ENCODE measurements at places on chromosomes 5 and 9.
A peak's percentile ranks its signal among the peaks of the same experiment; 100 is the strongest.

GRCh38 chr5:140042643-140043507, at the start of gene NRG2:
Gene NRG2, minus strand, starts transcription at chr5:140043299.
- DNase-seq: peak; percentile 87

DNA sequence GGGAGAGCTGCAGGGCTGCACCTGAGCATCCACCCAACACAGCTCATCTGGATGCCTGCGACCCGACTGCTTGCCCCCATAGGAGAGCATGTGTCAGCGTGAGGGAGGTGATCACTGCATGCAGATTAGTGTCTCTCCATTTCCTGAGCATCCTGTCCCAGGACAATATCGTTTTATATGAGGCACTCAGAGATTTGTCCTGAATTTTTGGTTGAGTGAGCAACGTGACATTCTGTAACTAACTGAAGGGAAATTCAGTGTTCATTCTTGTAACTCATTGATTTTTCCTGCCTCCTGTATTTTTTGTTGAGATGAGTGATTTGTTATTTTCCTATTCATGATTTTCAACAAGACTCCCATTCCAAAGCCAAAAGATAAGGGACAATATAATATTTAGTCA, 20.7 kb upstream of the ANKRD34B start:
- no peak for DNase-seq

DNA sequence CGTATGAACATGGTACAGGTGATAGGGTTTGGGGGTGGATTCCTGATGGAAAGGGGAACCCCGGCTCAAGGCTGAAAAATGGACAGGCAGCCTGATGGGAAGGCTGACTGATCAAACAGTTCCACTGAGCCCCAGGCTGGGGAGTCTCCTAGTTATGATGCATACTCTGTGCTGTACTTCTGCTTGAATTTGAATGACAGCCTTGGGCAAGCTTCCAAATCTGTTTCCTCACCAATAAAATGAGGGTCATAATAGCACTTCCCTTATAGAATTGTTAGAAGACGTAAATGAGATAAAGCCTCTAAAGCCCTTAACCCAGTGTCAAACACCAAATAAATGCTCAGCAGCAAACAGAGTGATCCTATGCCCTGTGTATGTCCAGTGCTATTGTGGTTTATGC, 478.5 kb upstream of the DMAC1 start:
- no peak for DNase-seq

- no peak for DNase-seq
These were observed 13.4 kb downstream of the ELOVL7 start for GRCh38 chr5:60830581-60831127.

DNA sequence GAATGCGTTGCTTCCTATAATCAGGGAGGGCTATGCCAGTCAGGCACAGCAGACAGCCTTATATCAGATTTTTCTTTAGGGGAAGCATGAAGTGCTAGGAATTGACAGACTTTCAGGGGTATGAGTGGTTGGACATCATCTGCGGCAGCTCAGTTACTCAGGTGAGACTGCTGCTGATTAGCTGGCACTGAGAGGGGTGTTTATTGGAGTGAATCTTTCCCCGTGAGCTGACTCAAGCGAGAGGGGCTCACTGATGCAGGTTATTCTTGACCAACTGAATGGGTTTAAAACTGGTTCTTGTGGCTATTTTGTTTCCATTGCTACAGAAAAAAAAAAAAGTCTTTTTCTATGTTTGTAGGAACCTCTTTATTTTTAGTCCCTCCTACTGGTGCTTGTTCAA, 46.2 kb upstream of the TNPO1 start:
- no peak for DNase-seq

- no peak for DNase-seq
These were observed 4.5 kb downstream of the ABCA2 start for GRCh38 chr9:137023583-137023991.

GRCh38 chr5:14896131-14896530, 24.6 kb upstream of the ANKH start:
- DNase-seq: no peak

GRCh38 chr9:131697097-131697496, 42.8 kb downstream of the RAPGEF1 start:
- no peak for DNase-seq

GRCh38 chr5:168359820-168360460, 68.5 kb downstream of the WWC1 start:
- no peak for DNase-seq

DNA sequence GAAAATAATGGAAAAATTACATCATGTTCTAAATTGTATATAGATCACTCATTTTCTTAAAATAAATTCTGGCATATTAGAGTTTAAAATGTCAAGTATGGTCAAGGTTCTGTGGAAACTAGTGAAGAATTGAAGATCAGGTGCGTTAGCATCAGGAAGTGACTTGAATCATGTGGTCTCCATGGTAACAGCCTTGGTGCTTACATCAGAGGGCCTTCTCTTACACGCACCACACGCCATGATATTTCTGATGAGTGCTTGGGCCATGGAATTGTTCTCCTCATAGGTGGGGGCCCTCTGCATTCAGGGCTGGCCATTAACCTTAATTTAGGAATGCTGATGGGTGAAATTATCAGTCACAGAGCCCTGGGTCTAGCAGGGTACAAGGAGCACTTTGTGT, 288.1 kb upstream of the EFNA5 start:
- no peak for DNase-seq

DNA sequence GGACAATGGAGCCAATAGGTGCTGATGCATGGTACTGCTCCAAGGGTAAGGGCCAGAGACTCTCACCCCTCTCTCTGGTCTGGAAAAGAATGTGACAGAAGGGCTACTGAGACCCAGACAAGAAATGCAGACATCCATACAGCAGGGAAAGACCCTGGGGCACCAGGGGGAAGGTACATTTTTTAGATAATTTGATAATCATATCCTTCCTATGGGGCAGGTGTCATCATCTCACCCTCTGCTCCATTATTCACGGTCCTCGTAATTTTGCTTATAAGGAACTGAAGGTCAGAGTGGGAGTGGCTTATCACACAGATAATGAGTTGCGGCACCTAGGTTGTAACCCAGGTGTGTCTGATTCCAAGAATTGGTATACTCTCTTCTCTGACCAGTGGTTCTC, 90.0 kb downstream of the TRIM32 start:
- no peak for DNase-seq

- DNase-seq: peak; percentile 95
These were observed 49.2 kb downstream of the USP20 start for GRCh38 chr9:129884220-129885017.

GRCh38 chr5:104186100-104186499, 623.5 kb upstream of the NUDT12 start:
- no peak for DNase-seq

GRCh38 chr5:59449905-59450644, 443.5 kb downstream of the PDE4D start:
- no peak for DNase-seq

- DNase-seq: no peak
These were observed 254.1 kb downstream of the CDH18 start for GRCh38 chr5:19733612-19734495.

DNA sequence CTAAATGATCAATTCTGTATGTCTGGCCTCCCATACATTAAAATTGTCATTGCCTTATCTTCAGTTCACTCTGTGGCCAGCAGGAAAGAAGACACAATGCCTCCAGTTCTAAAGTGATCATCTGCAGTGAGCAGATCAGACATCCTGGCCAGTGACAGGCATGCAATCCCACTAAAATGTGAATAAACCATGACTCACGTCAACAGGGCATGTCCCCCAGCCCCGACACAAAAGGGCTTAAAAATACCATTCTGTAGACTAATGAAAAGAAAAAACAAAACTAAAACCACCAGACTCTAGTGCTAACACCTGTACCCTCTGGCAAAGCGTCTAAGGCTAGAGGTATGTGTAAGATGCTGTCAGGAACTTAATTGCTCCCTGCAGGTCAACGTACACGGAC, 38.5 kb downstream of the DDX31 start:
- peak; percentile 34 for DNase-seq

DNA sequence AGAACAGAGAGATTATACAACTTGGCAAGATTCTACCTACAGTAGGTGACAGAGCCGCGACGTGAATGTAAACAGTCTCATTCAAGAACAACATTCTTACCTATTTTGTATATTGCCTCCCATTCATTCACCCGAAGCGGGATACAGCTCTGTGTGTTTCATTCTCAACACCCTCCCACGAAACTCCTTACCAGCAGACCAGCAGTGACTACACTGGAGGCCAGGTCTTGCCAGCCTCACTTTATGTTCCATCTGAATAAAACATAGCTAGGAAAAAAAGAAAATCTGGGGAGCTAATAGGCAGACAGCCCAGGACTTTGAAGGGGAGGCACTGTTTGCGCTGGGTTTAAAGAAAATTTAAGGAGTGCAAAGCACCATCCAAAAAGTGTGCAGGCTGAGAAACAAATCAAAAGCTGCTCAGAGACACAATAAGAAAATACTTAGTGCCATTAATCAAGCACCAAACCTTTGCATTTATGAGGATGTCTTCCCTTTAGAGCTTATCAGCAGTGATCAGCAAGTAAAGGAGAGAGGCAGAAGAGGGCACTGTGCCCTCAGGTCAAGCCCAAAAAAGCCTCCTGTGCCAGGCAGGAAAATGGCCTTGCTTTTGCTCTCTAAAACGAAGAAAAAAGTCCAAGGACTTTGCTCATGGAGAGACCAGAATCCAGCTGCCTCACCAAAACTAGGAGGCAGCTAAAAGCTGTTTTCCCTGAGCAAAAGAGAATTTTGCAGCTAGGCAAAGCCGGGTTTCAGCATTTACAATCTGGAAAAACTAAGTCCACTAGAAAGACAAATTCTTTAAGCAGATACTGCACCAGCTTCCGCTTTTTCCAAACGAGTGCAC, 295.1 kb downstream of the BNC2 start:
- no peak for DNase-seq

- no peak for DNase-seq
These were observed 1.9 kb upstream of the ANKRD18A start for GRCh38 chr9:38622288-38622674.

DNA sequence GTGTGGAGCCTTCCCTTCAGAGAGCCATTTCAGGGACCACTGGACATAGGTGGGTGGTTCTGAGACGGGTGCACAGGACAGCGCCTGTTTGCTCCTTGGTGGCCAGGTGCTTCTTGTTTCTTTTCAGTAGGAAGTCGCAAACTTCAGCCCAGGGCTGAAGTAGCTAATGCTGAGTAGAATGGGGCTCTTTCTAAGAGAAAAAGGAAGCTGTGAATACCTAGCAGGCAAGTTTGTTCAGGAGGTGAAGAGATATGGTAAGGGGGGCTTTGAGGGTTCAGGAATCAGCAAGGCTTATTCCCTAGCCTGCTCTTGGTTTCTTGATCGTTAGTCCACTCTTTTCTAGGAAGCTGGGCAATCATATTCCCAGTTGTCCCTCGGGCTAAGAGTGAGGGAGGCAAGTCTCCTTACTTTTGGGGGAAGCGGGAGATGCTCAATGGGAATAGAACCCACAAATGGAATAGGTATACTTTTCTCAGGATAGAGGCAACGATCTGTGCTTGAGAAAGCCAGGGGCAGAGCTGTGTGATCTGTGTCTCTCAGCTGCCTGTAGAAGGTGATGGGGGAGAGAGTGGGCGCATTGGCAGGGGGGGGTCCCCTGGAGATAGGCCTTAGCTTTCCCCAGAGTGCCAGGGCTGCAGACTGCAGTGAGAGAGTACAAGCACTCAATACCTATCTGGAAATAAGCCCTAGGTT, 1.9 kb upstream of the PURA start:
- no peak for DNase-seq

GRCh38 chr9:134217431-134218210, 53.3 kb upstream of the RNU6ATAC start:
- no peak for DNase-seq

DNA sequence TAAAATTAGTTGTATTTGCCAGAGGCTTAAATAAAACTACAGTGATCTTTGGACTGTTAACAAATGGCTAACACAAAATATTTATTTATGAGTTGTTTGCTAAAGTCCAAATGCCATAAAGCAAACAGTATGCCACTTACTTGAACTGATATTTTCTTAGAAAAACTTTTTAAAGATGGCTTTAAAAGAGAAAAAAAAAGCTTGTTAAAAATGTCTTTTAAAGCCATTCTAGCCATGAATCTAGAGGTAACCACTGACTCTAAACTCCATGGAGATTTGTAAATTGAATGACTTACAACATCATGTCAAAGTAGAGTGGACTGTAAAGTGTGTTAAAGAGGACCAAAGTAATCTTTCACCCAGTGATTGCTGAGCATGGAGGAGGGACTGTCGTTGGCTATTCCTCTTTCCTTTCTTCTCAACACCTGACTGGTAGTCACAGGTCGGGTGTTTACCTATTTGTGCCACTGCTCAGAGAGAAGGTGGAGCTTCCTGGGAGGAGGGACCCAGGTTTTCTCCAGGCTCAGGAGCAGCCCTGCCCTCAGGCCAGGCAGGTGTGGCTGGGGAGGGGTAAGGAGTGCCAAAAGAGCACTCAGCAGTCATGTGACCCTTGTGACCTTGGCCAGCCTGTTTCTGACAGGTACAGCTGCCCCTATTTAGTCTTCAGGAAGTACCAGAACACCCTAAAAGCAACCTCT, 69.1 kb upstream of the TJP2 start:
- no peak for DNase-seq

- DNase-seq: no peak
These were observed 130.6 kb downstream of the CACNA1B start for GRCh38 chr9:138007918-138008841.

DNA sequence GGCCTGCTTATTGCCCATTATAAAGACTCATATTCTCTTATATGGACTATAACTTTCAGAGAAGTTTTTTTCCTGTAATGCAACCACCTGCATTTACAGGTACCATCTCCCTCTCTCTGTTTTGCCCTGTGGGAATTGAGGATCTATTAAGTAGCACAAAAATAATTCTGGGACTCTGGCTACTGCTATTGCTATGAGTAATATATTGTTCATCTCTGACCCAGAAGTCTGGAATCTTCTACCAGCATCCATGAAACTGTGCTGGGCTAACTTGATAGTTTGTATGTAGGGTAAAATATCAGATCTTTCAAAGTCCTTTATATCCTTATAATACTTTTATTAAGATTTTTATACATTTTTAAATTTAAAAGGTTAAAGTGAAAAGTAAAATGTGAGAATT, 607.2 kb downstream of the EFNA5 start:
- no peak for DNase-seq

DNA sequence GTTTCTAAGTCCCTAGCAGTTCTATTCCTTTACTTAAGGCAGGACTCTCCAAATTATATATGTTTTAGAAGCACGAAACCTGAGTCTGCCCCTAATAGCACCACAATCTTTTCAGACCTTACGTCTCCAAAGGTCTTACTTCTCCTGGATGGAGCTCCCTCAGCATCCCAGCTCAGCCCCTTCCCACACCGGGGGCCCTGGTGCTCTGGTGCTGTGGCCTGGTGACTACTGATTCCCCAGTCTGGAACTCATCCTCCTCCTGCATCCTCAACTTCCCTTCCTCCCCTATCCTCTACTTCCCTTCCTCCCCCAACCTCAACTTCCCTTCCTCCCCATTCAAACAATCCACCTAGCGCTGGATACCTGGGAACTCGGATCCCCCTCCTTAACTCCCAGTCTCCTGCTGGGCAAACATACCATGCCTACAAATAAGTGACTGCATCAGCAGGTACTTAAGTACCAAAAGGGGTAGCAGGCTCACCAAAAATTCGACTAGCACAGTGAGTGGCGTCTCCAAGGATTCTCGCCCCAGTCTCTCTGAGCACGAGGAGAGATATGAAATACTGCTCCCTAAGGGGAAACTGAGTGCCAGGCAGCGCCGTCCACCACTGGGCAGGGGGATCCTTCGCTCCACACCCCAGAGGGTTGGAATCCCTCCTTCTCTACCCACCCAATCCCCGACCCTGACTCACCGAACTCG, 831 bp downstream of the IGFBPL1 start:
- no peak for DNase-seq

GRCh38 chr5:90563108-90563507, 4.5 kb downstream of the ADGRV1 start:
- no peak for DNase-seq

GRCh38 chr5:35877655-35878054, 21.0 kb downstream of the IL7R start:
- DNase-seq: no peak

Data from GM03348 (cell line).